A172 (cell line): ENCODE measurements at places on chromosomes 13 and 19. TPM values are rescaled to one million over a fixed set of nuclear protein-coding genes. Genes with fewer than 3 reads are reported as not detected.

The IGSF23 gene
- not detected in 2 replicates for total RNA-seq

GRCh38 chr19:11736696-11737095, 2.0 kb downstream of the ZNF823 start:
- DNase-seq: peak; percentile 68

DNA sequence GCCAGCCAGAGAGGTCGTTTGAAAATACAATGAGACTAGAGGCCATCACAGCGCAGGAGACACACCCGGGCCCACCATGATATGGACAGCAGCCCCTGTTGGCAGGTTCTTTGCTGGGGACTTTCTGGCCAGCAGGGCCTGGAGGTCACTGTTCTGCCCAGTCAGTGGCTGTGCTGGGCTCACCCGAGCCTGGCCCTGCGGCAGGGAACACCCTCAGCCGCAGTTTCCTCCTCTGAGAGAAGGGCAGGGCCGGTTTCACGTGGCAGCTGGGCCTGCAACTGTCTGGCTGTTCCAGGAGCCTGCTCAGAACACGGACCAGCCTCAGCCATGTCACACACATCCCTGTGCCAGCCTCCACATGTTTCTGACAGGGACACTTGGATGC, 39.4 kb downstream of the ADPRHL1 start:
- DNase-seq: no peak

DNA sequence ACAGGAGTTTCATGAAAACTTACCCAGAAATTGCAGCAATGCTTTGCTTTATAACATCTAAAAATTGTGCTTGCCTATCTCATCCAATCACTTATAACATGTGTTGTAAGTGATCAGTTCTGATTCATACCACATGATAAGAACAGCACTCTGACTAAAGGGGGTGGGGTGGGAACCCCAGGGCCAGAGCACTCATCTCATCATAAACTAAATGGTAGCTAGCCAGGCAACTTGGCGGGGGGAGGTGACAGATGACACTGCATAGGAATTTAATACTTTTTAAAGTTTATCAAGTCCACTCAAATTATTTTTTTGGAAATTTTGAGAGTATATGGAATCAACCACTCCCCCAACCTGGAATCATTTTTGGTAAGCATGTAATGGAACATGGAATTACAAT, 42.1 kb downstream of the FOXO1 start:
- no peak for DNase-seq

DNA sequence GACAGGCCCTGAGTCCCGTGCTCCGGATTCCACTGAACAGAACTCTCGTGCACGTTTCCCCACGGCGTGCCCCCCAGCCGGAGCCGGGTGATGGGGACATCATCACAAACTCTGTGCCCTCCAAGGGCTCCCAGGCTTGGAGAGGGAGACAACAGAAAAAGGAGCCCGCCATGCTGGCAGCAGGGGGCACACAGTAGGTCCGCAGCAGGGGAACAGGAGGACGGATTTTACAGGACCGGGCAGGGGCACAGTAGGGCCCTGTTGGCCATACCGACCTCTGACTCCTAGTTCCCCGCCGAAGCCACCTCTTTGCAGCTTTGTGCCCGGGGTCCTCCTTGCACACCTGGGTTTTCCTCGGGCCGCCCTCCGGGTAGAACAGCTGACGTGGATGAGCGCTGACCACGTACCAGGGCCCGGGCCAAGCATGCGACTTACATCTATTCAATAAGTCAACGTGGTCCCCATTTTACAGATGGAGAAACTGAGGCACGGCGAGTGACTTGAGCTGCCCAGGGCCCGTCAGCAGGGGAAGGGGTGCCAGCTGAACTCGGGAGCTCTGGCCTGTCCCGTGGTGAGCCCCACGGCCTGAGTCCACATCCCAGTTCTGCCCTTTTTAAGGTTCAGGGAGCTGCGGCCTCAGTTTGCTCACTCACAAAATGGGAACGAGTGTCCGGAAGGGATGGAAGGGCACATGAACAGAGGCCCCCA, 10.2 kb upstream of the ONECUT3 start:
- DNase-seq: no peak
